Activated CD4-positive, CD25-positive, alpha-beta regulatory T cell (primary cell): ENCODE measurements at places on chromosomes 1 and 21.

DNA sequence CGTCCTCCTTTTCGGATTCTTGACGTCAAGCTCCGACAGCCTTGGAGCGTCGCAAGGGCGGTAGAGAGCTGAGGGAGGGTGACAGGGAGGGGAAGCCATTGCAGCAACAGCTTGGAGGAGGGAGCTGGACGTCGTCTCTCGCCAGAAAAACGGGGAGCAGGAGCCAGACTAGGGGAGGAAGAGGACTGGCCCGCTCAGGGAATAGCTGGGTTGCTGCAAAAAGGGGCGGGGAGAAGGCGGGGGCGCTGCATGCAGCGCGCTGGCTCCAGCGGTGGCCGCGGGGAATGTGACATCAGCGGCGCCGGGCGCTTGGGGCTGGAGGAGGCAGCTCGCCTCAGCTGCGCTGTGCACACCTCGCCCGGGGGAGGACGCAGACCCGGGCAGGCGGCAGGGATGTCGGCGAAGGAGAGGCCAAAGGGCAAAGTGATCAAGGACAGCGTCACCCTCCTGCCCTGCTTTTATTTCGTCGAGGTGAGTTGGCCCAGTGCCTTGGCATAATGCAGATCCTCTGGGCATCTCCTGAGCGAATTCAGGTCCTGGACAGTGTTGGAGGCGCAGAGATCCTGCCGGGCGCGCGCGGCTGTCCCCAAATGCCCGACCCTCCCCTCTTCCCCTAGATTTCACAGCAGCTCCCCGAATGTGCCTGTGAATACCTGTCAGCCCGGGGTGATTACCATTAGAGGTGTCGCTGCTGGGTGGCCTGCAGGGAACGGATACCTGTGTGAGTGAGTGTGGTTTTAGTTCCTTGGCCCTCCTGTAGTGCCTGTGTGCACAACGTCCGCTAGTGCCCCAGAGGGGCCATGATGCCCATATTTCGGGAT is at the start of gene PLPPR4:
TSS of gene PLPPR4 (plus strand) at position 292 of the 821 bp plus-strand sequence. CDS start at position 394, 102 bp downstream.
- no peak for DNase-seq

- DNase-seq, result no peak
Observed at GRCh38 chr1:157673008-157673407, 27.6 kb downstream of the FCRL3 start.

DNA sequence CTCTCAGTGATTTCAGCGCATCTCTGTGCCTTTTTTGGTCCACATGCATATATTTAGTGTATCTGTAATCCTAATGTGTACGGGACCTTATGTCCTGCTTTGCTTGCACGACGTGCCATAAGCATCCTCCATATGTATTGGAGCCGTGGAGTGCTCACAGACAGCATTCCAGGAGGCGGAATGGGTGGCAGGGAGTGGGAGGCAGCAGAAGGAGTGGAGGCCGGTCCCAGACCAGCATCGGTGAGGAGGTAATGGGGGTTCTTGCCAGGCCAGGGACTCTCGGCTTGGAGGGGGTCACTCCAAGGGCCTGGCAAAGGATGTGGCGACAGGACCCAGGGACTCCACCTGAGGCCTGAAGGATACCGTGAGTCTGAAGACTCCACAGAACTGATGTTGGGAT is 185.0 kb downstream of the CAMTA1 start:
- DNase-seq, result no peak

GRCh38 chr1:58870298-58870676 is 86.4 kb upstream of the JUN start:
- DNase-seq, result no peak

DNA sequence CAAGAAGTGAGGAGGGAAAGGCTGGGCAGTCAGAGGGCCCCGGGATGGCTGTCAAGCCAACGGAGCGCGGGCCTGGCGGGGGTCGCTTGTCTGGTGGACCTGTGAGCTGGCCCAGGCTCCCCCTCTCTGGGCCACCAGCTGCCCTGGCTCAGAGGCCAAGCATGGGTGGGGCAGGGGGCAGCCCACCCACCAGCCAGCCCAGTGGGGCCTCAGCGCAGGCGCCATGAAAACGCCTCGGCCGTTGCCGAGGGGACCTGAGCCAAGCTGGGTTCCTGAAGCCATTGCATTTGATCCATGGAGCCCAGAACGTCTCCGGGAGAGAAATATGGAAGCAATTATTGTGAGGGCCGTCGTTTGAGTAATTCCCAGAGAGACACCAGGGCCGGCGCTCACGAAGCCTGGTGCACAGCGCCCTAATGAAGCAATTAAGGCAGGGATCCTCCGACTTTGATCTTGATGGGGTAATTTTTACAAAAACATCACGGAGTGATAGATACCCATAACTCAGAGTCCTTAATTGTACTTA is 90.5 kb upstream of the TTC34 start:
- DNase-seq, result no peak

DNA sequence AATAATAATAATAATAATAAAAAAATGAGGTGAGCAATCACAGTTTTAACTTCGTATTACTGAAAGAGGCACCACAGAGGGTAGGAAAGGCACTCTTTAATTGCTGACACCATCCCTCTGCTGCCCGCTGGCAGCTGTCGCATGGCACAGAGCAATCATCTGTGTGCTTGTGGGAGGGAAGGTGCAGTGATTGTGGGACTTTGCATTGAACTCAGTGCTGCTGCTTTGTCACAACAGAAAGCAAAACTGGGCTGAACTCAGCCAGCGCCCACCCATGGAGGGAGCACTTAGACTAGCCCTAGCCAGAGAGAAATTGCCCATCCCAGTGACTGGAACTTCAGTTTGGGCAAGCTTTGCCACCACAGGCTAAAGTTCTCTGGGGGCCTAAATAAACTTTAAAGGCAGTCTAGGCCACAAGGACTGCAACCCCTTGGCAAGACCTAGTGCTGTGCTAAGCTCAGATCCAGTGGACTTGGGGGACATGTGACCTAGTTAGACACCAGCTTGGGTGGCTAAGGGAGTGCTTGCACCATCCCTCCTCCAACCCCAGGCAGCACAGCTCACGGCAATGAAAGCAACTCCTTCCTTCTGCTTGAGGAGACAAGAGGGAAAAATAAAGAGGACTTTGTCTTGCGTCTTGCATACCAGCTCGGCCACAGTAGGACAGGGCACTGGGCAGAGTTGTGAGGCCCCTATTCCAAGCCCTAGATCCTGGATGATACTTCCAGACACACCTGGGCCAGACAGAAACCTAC is 59.3 kb downstream of the WDR4 start:
- no peak for DNase-seq

DNA sequence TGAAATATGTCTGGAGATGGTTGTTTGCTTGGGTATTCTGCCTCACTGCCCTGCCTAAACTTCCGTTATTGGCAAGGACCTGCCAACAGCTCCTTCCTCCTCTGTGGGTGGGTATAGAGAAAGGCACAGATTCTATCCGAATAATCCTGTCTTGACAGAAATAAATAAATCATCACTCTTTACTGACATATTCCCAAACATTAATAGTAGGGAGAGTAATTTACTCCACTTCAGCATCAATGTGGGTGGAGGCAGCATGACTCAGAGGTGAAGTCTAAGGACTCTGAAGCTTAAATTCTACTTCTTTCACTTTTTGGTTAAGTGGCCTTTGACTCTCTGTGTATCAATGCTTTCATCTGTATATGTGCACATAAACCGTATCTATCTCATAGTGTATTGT is 2.9 kb downstream of the CD84 start:
- DNase-seq, result no peak

- no peak for DNase-seq
Observed at GRCh38 chr1:27314169-27314568, 7.8 kb upstream of the TMEM222 start.

GRCh38 chr1:95118710-95119109 is 1.6 kb downstream of the TLCD4 start:
- no peak for DNase-seq

DNA sequence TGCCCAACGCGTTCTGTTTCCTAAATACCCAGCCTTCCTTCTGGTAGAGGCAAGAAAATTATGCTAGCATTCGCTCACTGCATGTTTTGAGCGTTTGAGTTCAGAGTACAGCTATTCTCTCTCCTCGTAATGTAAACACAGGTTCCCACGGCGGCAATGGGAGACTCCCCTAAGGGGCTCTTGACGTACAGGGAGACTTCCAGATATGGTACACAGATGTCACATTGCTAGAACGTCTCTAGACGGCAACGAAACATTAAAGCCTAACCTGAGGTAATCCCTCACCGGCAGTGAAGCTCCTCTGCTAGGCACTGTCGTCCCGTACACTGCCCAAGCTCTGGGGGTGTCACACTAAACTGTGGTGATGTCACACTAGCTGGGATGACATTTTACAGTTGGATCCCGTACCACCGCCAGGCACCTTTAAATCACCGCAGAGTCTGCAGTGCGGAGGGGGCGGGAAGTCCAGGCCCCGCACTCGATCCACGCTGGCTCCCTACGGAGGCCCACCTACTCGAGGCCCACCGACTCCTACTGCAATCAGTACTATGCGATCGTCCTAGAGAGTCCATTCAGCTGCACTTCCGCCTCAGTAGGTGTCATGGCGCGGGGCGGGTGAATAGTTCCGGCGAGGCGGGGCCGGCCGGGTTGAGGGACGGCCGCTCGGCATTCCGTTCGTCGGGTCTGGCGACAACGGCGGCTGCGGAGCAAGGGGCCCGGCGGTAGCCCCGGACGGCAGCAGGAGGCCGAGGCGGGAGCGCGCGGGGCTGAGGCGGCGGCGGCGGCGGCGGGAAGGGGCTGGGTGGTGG is at the start of gene HIPK1:
TSS of gene HIPK1 (plus strand) at position 384 of the 809 bp plus-strand sequence.
- DNase-seq, result peak; percentile 82

DNA sequence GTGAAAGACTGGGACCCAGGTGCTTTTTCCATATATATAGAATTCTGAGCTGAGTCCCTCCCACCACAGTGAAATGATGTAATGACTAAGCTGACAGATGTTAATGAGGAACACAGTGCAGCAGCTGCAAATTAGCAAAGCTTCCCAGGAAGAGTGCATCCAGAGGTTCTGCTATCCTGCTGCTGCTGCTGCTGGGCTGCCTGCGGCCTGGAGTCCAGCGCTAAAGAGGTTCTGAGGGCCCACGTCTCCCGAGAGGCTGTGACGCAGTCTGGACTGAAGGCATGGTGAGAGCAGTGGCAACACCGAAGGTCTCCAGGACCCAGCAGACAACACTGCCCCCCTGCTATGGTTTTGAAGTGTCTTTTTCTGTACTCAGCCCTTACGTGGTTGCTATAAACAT is 63.9 kb downstream of the URB2 start:
- no peak for DNase-seq

- no peak for DNase-seq
Observed at GRCh38 chr21:46552274-46552673, 52.6 kb downstream of the S100B start.

DNA sequence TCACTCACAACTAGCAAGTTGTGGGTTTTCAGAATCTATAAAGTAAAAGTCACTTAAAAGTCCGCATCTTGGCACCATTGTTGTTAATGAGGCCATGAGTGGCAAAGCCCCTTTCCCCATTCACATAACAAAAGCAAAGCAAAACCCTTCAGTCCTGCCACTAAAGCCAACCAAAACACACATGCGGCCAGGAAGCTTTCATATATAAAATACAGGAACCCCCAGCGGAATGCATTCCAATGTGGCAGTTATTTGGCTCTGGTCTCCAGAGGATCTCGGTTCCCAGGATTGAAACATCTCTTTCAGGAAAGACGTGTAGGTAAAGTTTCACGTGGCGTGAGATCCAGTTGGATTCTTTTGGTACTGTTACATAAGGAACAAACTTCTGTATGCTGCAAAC is 2.5 kb upstream of the LBR start:
- DNase-seq, result no peak

- no peak for DNase-seq
Observed at GRCh38 chr1:117046781-117047180, 13.3 kb upstream of the TTF2 start.

GRCh38 chr1:234495231-234495990 is 16.4 kb upstream of the TARBP1 start:
- DNase-seq, result no peak

DNA sequence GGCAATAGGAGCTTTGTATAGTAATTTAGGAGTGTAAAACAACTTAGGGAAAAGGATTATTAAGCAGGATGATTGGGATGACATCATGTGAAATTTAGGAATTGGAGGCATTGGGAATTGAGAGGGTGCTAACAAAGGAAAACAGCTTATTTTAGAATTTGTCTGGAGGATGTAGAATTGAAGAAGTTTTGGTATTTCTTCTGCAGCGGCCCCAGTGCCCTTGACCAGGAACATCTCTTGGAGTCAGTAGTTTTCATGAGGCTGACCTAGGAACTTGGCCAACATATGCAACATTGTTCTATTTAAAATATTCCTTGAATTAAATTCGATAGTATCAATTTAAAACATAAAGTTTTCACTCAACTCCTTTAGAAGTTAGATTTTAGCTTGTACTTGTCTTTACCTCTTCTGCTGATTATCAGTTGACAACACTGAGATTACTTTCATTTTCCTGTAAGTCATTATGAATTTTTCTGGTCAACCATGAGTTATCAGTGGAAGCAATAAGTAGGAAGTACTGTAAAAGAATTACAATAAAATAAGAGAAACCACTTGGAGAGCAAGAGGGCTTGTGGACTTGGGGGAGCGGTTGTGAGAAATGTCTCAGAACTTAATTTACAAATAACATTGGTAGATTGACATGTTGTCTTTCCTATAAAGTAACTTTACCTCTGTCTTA is 52.8 kb downstream of the DYRK1A start:
- DNase-seq, result no peak

DNA sequence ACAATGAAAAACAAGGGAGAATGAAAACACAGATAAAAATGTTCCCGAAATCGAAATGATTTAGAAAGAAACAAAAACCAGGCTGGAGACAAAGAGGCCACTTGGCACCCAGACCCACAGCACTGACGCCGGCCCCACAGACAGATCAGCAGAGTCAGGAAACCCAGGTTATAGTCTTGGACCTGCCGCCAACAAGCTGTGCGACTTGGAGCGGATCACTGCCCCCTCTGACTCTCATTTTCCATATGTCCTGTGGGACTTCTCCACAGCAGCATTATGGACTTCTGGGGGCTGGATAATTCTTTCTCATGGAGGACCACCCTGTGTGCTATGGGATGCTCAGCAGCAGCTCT is 72.4 kb downstream of the MATN1 start:
- DNase-seq, result no peak

GRCh38 chr1:202861420-202862132 is 27.4 kb downstream of the RABIF start:
- no peak for DNase-seq

DNA sequence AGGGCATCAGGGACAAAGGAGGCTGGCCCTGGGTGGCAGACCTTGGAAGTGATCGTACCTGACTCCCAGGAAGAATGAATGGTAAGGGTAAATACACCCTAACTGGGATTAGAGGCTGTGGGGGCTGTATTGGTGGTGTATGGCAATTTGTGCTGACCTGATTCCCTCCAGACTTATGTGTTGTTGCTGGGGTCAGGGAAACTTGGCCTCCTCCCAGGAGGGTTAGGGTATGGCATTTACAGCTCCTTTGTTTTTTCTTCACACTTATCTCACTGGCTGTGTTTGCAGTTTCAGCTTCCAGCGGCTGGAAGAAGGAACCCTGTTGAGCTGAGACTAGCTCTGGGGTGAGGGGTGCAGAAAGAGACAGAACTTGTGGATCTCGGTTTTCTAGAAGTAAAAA is 8.2 kb downstream of the VANGL1 start:
- DNase-seq, result no peak
